ENCODE measurements at places on chromosomes 1 and 21.
A peak's percentile ranks its signal among the peaks of the same experiment; 100 is the strongest.

- DNase-seq, result no peak
Measured at GRCh38 chr1:25695771-25696311, 79.2 kb downstream of the MAN1C1 start.

- no peak for DNase-seq
Measured at GRCh38 chr1:21608798-21609197, 60.4 kb downstream of the RAP1GAP start.

GRCh38 chr1:197786280-197786679 lies 11.0 kb upstream of the DENND1B start:
- DNase-seq, result no peak

- no peak for DNase-seq
Measured at GRCh38 chr1:205324781-205325180, 3.2 kb upstream of the NUAK2 start.

- DNase-seq, result no peak
Measured at GRCh38 chr1:205587581-205587980, 44.2 kb downstream of the ELK4 start.

GRCh38 chr1:235639226-235640205 lies 10.1 kb downstream of the GNG4 start:
- DNase-seq, result no peak

- peak; percentile 54 for DNase-seq
Measured at GRCh38 chr21:45950740-45951515, 30.6 kb upstream of the COL6A1 start.

Measured in LNCaP clone FGC (cell line).